ENCODE measurements at places on chromosomes 1 and 21.
A peak's percentile ranks its signal among the peaks of the same experiment; 100 is the strongest.

- no peak for DNase-seq
Measured at GRCh38 chr1:8467308-8467707, 149.4 kb downstream of the SLC45A1 start.

DNA sequence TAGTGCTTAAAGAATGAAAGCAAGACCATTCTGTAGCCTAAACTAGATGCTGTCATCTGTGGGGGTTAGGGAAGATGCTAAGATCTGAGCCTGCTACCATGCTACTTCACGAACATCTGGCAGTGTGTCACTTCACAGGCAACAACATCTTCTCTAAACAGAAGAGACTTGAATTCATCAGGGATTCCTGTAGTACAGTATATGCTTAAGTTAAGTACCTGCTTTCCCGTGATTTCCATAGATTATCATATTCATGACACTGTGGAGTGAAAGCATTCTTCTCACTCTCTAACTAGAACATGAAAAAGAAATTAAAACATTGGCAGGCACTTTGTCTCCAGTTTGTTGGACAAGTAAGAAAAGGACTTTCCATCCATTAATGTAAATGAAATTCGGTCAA is 390.9 kb downstream of the PTBP2 start:
- DNase-seq = no peak

DNA sequence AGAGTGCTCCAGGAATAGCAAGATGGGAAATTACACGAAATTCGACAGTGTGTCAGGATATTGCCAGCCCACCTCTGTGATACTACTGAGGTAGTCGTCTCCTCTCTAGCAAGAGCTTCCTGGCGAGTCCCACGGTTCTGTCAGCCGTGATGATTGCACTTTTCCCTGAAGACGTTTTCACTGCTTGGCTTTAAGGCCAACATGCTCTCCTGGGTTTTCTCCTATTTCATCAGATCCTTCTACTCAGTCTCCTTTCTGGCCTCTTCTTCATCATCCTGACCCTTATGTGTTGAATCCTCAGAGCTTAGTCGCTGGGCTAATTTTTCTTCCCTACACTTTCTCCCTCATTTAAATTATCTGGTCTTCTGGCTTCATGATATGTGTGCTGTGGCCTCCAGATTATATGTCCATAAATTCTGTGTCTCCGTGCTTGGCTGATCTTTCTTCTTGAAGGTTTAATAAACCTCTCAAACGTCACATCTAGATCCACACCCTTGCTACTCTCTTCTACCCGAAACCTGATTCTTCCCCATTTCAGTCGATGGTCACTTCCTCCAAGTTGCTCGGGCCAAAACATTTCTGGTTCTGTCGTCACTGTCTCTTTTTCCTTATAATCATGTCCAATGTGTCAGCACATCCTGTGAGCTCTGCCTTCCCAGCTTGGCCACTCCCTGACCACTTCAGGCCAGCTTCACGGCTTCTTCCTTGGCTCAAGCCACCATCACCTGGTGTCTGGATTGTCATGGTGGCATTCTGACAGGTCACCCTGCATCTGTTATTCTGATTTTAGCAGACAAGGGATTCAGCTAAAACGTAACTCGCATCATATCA is 12.2 kb downstream of the OR2B11 start:
- no peak for DNase-seq

GRCh38 chr1:108200687-108201051 is 526 bp upstream of the SLC25A24 start:
- DNase-seq = peak; percentile 27

DNA sequence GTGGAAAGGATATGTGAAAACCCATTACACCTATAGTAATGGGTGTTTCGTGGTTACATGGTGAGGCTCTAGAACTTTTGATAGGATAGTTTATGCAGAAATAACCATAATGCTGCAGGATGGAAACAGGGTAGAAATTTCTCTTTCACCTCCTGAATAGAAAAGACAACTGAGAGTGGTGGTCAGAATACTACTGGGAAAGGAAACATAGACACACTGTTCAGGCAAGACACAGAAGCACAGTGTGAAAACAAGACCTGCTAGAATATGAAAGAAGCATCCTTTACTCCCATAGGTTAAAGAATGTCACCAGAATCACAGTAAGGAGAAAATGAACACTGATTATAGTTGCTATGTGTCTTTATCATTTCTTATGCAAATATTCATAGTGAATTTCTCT is 496.6 kb downstream of the DPYD start:
- DNase-seq = no peak

DNA sequence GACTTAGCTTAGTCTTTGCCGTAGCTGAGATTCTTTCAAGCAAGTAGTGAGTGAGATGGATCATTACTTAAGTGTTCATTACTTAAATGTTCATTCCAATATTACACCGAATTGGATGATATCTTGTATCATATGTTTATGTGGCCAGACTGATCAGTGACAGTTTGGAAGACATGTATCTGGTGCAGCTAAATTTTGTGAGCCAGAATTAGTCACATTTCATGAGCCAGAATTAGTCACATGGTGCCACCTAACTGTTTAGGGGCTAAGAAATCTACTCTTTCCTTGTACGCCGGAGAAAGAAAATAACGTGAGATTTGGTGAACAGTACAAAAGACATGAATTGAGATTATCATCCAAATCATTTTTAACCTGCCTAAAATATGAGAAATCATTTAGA is 355.6 kb downstream of the USP25 start:
- no peak for DNase-seq

DNA sequence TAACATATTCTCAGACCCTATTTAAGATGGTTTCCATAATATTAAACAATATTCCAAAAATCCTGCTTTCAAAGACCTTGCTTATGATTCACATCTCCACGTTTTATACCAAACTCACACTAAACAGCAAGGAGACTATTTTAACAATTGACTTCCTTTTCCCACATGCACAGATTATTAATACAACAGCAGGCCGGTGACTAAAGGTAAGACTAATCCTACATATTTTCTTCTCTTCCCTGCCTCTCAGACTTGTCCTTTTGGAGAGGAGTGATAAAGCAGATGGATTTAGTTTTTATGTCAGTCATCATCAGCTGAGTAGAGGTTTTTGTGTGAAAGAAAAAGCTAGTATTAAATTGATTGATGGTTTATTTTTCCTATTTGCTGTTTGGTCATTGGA is 400.6 kb downstream of the NTNG1 start:
- DNase-seq = no peak

DNA sequence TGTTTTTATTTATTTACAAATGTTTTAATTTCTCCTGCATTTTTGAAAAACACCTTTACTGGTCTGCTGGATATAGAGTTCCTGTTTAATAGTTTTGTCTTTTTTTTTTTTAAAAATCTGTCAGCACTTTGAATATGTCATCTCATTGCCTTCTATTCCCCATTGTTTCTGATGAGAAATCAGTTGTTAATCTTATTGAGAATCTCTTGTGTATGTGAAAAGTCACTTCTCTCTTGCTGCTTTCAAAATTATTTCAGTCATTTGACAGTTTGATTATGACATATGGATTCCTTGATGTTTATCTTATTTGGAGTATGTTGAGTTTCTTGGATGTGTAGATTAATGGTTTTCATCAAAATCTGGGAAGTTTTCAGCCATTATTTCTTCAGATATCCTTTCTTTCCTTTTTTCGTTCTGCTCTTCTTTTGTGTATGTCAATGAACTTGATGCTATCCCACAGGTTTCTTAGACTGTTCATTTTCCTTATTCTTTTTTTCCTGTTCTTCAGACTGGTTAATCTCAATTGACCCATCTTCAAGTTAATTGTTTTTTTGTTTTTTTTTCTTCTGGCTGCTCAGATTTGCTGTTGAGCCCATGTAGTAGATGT is 51.2 kb upstream of the CCDC190 start:
- DNase-seq = no peak

DNA sequence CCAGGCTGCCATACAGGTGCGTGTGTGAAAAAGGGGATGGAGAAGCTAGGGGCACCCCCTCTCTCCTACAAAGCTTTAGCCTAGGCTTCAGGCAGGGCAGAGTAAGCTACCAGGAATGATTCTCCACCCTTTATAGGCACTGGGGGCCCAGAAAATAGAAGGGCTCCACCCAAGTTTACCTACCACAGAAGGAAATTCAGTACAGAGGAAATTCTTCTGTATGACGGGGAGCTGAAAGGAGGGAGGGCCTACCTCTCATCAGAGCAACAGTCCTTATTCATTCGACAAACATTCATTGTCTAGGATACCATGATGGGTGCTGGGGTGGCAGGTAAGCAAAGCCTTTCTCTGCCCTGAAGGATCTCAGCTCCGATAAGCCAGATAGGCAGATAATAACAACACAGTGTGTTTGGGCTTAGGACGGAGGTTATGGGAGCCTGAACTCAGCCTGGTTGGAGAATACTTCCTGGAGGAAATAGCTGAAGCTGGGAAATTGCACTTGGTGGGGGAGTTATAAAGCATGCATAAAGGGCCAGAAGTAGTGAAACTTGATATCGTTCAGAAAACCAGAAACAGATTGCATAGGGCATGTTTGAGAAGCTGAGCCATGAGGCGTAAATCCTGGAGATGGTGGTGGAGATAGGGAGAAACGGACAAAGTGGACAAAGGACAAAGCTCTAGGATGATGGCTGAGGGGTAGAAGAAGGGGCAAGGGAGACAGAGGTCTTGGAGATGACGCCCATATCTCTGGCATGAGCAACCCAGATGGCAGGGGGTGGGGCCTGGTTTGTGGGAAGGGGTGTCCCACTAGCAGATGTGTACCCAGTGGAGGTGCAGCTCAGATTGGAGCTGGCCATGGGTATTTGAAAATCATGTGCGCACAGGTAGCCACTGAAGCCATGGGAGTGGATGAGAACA is 5.3 kb upstream of the P3R3URF start:
- no peak for DNase-seq

DNA sequence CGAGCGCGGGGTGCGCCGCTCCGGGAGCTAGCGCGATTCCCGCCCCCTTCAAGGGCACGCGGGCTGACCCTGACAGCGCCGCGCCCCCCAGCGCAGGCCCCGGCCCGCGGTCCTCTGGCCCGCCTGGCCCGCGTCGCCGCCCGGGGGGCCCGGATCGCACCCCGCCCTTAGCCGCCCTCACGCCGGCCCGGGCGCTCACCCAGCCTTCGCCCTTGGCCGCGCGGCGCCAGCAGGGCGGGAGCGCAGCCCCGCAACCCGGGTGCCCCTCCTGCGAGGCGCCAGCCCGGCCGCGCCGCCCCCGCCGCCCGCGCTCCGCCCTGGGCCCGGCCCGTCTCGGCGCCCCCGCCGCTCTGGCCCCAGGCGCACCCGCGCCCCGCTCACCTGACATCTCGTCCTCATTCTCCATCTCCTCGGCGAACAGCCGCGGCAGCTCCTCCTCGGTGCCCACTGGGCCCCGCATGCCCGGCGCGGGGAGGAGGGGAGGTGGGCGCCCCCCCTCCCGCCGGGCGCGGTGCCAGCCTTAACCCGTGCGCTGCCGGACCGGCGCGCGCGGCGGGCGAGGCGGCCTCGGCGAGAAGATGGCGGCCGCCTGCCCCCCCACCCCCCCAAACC is 451 bp downstream of the CHD5 start:
- no peak for DNase-seq

Data from NCI-H2107 (cell line).